ENCODE measurements at places on chromosomes 11 and 22.
A peak's percentile ranks its signal among the peaks of the same experiment; 100 is the strongest.

DNA sequence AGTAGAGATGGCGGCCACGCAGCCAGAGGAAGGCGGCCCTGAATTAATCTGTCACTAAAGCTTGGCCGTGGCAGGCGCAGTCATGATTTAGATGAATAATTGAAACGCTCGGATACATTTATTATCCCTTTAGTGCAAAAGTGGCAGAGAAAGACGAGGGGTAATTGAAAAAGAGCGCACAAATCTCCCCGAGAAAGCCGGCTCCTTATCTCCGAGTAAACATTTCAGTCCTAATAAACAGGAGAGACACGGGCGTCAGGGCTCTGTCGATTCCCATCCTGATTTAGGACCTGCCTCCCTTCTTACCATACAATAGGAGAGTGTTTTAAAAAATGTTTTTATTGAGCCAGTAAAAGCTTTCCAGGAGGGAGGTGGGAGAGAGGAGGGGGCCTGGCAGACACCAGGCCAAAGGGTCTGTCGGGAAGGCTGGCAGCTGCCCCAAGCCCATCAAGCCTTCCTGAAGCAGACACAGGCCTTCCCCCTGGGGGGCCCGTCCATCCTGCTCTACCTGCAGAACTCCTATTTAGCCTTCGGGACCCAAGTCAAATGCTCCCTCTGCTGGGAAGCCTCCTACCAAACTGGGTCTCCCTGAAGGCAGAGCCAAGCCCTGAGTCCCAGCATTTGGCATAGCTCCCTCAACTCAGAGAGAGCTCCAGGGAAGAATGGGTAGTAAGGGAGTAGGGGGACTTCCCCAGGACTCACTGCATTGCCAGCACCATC is 22.8 kb downstream of the OTUB1 start:
- no peak for DNase-seq

- no peak for DNase-seq
These were observed 58.6 kb downstream of the UVRAG start for GRCh38 chr11:75873417-75874221.

DNA sequence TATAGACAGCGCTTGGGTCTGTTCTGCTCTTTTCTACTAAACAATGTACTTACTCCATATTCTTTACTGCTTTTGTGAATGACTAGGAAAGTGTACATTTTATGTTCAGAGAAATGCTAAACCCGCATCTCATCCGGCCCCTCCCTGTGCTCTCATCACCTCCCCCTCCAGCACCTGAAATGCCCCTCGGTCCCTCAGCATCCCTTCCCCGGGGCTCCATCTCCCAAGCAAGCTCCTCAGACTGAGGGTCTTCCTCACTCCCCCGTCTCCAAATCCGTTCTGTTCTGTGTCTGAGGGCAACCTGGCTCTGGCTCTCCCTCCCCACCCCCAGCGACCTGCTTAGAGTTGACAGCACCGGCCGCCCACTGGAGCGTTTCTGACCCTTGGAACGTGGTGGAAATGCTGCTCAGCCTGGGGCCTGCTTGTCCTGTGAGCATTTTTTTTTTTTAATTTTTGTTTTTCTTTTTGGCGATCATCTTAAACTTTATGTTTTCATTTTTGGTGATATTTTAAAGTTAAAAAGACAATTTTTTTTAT is 1.4 kb downstream of the SELENOO start:
- DNase-seq: no peak

DNA sequence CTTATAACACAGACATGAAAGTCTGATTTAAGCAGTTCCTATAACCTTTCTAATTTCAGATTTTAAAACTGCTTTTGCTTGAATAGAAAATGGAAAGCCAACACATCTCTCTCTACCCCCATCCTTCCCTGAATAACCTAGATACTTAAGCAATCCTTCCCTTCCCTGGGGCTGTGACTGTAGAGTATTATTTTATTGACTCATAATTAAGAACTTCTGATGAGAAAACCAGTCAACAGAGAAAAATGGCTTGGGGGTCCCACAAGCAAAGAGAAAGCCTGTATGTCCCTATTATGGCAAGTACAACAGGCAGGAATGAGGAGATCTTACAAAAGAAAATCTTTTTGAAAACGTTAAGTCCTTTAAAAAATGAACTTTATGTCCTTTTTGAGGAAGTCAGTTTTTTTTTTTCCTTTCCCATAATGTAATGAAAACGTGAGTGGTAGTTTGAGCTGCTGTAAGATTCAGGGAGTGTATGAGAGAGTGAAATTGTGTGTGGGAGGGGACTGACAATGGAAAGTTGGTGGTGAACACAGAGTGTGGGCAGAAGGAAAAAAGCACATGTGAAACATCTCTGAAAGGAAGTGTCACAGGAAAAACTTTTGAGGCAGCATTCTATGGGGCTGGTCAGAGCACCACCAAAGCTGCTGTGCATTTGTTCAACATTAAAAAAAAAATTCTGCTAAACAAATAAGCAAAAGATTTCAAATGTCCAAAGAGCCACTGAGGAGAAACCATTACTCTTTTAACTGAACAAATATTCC is 154.6 kb downstream of the MAML2 start:
- peak; percentile 89 for DNase-seq

DNA sequence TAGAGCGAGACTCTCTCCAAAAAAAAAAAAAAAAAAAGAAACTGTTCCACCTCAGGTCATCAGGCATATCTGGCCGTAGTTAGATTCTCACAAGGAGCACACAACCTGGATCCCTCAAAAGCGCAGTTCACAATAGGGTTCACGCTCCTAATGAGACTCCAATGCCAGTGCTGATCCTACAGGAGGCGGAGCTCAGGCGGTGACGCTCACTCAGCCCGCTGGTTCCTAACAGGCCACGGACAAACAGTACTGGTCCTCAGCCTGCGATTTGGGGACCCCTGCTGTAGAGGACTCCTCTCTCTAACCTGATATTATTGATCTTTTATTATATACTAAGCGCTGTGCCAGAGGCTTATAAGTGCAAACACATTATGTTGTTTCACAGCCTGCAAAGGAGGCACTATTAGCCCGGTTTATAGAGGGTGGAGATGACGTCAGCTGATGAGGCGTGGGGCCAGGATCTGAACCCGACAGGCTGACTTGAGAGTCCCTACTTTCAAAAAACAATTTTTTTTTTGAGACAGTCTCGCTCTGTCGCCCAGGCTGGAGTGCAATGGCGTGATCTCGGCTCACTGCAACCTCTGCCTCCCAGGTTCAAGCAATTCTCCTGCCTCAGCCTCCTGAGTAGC is 4.9 kb upstream of the MAFF start:
- DNase-seq: no peak

DNA sequence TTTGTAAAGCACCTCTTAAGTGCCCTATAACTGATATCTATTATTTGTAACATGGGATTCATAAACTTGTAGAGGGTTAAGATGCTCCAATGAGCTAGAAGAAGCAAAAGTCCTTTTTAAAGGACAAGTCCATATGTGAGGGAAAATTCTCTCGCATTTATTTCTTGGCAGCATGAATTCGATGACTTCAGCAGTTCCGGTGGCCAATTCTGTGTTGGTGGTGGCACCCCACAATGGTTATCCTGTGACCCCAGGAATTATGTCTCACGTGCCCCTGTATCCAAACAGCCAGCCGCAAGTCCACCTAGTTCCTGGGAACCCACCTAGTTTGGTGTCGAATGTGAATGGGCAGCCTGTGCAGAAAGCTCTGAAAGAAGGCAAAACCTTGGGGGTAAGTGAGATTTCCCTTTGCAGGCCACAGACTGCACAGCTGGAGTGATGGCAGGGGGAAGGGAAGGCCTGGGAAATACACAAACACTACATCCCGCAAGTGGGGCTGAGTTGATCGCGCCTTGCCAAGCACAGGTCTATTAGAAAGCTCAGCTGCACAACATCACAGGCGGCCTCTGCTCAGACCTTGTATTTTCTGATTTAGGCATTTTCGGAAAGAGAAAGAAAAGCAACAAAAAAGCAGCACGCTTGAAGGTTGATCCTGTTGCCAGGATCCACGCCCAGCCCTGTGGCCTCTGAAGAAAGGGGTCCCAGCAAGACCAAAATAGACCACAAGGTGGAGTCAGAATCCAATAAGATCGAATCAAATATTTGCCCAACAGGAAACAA is 1.5 kb downstream of the MS4A8 start:
- no peak for DNase-seq

DNA sequence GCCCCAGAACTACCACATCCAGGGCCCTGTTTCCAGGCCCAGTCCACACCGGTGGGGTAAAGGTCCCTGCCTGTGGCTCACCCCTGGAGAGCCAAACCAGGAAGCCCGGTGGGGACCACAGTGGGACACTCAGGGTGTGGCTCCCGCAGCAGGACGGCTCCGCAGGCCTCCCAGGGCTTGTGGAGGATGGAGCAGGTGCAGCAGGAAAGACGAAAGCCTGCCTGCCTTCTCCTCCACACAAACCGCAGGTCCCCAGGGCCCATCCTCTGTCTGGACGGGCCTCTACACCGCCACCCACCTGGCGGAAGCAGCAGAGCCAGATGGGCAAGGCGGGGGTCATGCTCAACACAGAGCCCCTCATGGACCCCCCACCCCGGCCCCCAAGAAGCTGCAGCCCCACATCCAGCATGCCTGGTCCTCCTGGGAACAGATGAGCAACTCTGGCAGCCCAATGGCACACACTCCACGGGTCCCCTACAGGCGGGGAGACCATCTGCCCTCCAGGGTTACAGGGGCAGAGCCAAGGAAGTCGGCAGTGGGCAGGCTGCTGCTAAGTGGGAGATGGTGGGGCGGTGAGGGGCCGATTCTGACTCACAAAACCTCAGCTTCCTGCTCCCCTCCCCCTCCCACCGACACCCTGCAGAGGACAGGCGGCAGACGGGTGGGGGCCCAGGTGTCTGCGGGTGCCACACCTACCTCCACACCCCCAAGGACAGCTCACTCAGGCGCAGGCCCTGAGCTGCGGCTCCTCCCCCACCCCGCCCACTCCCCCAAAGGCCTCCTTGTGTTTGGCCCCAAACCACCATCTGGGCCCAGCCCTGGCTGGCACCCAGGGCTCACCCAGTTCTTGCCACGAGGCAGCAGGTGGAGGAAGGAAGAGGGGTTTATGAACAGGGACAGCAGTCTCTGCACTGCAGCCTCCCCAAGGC is 5.2 kb downstream of the SBF1 start:
- DNase-seq: peak; percentile 20

- DNase-seq: peak; percentile 6
These were observed 31.0 kb downstream of the TSG101 start for GRCh38 chr11:18495703-18496102.

DNA sequence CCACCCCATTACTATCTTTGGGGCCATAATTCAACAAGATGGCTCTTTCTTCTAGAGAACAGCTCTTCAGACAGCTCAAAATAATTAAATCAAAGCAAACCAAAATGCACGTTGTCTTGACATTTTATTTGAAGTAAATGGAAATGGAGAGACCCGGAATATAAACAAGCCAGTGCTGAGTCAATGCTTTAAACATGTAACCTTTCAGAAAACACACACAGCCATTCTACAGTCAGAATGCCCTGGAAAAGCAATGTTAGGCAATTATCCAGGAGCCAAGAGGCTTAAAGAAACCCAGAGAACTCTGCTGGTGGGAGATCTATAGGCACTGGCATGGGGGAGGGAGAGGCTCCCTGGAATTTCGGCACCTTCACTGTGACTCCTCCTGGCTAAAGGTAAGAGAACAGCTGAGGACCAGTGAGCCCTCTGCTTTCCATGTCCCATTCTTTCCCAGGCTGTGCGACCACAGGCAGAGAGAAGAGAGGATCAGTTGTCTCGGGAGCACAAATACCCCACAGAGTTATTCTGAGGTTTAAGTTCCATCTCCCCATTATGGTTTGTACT is 254.0 kb upstream of the CCDC90B start:
- DNase-seq: no peak

DNA sequence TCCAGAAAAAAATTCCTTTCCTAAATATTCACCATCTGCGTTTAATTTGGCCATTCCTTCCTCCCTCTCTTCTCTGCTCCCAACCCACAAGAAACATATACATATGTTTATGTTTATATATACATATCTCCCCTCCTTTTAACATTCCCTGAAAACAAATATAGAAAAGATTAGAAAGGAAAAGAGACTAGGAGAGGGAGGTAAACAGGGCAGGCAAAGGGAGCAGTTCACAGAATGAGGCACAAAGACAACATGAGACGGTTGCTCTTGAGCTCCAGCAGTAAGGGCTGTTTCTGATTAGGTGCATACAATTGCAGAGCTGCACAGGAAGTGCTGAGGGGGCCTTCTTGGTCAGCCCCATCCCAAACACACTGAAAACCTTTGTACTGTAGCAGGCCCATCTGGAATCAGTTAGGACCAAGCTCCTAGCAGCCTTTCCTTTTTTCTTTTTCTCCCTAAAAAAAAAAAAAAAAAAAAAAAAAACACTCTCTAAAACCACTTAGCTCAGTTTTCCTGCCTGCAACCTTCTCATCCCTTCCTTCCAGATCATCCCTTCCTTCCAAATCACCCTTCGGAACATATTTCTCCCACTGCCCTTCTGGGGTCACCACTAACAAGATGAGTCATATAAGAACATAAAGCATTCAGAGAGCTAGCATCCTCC is 57.0 kb downstream of the RBFOX2 start:
- DNase-seq: peak; percentile 97

DNA sequence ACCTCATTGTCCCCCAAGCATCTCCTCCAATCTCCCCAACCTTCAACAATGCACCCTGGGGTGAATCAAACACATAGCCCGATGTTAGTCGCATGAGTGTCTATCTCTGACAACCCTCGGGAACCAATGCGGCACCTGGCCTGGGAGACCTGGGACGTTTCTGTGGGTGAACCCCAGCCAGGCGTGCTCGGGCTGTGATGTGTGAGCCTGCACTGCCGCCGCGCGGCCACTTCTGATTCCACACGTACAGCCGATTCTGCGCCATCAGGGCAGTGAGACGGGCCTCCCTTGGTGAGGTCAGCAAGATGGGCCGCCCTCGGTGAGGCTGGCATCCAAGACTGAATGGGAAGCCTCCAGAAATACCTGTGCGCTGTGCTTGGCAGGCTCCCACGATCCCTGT is 5.2 kb upstream of the H19 start:
- DNase-seq: no peak

GRCh38 chr22:34414467-34415440 is 494.5 kb upstream of the LARGE1 start:
- peak; percentile 30 for DNase-seq

GRCh38 chr11:119970555-119971304 is 167.2 kb downstream of the TRIM29 start:
- no peak for DNase-seq

- DNase-seq: peak; percentile 80
These were observed 46.1 kb upstream of the OR4B1 start for GRCh38 chr11:48170241-48171233.

- peak; percentile 57 for DNase-seq
These were observed at the start of gene SORL1 for GRCh38 chr11:121451986-121452608. TSS of gene SORL1 (plus strand) at chr11:121452314. CDS start at chr11:121452332, 18 bp downstream.
